ENCODE measurements at places on chromosomes 16 and 17.

DNA sequence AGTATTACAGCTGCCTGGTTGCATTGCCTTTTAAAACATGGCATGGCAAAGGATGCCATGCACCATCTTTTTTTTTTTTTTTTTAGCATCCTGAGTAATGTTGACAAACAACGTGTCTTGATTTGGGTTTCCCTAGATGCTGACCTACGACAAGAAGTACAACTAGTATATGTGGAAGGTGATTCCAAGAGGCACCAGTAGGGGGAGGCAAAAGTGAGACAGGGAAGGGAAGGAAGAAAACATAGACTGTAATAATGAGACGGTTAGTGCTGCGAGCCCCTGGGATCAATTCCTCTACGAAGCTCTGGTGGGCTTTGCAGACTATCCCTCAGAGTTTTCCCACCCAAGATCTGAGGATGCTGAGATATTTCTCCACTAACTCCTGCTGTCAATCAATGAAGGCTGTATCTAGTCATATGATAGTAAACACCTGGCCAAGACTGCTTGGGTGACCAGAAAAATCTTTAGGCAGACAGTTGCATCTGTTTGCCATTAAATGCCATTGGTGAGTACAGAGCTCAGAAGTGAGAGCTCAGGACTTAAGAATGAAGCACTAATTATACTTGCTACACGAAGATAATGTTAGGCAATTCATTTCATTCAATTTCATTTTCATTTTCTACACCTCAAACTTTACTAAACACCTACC, 458.6 kb upstream of the GOT2 start:
- DNase-seq, result no peak

DNA sequence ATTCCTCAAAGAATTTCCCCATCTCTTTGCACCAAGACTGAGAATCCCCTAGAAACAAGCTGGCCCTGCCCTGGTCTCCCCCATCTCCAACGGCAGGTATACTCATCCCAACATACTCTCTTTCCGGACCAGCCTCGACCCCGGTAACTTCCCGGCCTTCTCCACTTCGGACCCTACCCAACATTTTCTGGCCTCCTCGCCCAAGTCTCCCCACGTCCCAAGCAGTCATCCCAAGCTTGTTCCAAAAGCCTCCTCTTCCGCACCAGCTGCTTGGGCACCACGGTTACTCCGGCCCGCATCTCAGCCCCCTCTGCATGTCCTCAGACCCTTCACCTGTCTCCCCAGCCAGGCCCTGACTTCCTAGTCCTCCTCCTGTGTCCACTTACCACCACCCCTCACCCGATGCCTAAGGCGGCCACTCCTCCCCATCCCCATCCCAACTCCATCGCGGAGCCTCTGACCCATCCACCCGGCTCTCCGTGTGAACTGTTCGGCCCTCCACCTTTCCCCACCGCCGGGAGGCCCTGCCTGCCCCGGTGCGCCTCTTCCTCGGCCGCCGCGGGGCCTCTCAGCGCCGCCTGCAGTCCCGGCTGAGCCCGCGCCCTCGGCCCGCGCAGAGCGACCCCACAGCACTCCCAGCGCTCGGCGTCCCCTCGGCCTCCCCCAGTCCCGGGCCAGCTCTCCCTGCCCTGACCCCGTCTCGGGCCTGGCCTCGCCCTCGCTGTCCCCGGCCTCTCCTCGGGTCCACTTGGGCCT, 994 bp downstream of the PITPNA start:
- no peak for DNase-seq

- peak; percentile 68 for DNase-seq
Measured at GRCh38 chr17:42553161-42553818, 567 bp downstream of the HSD17B1 start.

DNA sequence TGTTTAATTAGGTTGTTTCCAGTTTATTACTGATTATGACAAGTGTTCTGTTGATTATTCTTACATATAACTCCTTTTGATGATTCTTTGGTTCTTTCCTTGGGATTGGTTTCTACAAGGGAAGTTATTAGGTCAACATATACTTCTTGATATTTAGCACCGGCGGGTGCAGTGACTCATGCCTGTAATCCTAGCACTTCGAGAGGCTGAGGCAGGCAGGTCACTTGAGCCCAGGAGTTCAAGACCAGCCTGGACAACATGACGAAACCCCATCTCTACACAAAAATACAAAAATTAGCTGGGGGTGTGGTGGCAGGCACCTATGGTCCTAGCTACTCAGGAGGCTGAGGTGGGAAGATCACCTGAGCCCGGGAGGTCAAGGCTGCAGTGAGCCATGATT, 120.2 kb upstream of the HAS3 start:
- DNase-seq, result peak; percentile 40

DNA sequence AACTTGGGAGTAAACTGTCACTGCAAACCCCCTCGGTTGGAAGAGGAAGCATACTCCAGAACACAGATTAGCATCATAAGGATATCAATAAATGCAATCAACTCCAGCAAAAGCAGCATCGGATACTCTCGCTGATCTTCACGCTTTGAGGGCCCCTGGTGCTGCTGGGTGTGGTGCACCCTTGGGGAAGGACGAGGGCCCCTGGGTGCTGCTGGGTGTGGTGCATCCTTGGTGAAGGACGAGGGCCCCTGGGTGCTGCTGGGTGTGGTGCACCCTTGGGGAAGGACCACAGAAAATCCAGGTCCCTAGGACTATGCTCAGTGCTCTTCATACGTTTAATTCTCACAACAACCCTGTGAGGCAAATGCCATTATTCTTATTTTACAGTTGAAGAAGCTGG, 54.2 kb downstream of the VPS53 start:
- no peak for DNase-seq
